ENCODE measurements at places on chromosomes 3 and 15.
A peak's percentile ranks its signal among the peaks of the same experiment; 100 is the strongest.

GRCh38 chr15:40105517-40106202 is 3.0 kb downstream of the BMF start:
- DNase-seq = no peak

DNA sequence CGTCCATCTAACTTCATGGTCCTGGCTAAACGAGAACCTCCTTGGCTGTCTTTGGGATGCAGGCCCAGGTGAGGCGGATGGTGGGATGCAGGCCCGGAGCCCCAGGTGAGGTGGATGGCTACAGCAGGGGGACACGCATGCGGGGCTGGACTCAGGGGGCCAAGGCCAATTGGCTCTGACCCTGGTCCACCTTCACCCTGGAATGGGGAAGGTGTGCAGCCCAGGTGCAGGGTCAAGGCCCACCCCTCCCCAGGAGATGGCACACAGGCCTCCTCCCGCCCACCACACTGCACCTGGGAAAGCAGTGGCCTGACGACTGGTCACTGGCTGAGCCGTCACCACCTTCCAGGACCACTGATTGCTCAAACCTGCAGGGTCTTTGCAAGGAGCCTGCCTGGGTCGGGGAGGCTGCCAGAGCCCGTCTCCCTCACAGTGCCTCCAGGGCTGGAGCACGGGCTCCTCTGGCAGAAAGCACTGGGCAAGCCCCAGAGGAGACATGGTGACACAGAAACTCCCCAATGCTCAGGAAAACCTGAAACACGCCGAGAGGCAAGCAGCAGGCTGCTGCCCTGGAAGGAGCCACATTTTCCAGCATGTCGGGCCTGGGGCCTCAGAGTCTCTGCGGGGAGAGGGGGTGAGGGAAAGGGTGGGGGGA is 159.6 kb downstream of the LRRK1 start:
- DNase-seq = no peak

GRCh38 chr15:53320816-53321215 is 438.6 kb downstream of the WDR72 start:
- DNase-seq = no peak

GRCh38 chr3:141375381-141376301 is 7.3 kb downstream of the ZBTB38 start:
- no peak for DNase-seq

DNA sequence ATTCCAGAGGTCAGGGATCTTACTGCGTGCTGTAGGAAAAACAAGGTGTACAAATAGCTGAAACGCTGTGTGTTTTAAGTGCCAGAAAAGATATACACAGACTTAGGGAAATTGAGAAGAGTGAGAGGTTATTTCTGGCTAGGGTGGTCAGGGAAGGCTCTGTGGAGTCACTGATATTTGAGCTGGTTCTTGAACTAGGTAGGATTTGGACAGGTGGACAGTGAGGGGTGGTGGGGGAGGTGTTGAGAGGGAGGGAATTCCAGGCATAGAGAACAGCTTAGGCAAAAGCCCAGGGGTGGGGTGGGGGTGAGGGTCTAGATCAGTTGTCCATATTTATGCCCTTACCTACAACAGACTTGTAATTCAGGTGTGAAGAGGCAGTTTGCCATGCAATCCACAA is 7.0 kb downstream of the SEMA6D start:
- DNase-seq = no peak

GRCh38 chr3:29554566-29554965 is 273.7 kb downstream of the RBMS3 start:
- no peak for DNase-seq

DNA sequence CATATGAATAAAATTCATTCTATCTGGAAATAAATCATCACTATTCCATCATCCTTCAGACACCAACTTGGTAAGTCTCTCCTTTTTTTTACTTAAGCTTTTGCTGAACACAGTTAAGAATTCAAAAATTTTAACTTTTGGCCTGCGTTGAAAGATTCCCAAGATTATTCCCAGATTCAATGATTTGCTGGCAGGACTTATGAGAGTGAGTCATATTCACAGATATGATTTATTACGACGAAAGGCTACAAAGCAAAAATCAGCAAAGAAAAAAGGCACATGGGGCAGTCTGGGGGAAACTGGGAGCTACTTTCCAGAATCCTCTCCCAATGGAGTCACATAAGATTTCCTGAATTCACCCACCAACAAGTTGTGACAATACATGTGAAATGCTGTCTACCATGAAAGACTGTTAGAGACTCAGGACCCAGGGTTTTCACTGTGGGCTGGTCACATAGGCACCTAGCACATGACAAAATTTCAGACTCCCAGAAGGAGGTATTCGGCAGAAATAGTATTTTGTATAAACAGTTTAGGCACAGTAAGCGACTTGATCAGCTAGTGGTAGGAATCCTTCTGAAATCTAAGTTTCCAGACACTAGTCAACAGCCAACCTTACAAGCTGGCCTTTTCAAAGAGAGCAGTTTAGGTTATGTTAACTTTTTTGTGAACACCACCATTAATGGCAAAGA is 82.1 kb downstream of the DLG1 start:
- no peak for DNase-seq

GRCh38 chr3:37700466-37701248 is 161.0 kb upstream of the CTDSPL start:
- no peak for DNase-seq

DNA sequence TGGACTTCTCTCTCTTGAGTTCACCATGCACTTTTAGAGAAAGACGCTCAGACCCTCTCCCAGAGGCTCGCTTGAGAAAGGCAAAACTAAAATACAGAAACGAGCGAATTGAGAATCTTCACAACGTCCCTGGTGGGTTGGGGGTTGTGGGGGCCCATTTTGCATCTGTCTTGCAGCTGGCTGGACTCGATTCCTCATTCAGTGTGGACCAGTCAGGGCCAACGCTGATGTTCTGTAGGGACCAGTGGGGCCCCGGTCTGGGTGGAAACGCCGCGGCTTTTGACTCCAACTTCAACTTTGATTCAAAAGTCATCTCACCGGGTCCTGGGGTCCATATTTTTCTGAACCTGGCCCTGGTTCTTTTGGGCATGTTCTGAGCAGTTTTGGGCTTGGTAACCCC is 68.1 kb downstream of the SLC6A6 start:
- DNase-seq = no peak

DNA sequence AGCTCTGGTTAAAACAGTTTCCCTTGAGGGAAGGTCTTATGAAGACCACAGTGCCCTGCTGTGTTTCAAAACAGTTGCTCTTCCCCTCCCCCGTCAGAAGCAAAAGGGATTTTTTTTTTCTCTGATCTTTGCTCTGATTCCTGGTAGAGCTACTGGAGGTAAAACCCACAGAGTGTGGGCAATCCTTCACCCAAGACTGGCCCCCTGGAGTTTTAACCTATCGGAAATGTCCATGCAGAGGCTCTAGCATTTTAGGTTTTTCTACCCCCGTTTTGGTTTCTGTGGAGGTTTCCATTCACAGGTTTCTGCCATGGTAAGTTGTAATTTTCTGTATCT is 27.7 kb downstream of the GRM2 start:
- no peak for DNase-seq

DNA sequence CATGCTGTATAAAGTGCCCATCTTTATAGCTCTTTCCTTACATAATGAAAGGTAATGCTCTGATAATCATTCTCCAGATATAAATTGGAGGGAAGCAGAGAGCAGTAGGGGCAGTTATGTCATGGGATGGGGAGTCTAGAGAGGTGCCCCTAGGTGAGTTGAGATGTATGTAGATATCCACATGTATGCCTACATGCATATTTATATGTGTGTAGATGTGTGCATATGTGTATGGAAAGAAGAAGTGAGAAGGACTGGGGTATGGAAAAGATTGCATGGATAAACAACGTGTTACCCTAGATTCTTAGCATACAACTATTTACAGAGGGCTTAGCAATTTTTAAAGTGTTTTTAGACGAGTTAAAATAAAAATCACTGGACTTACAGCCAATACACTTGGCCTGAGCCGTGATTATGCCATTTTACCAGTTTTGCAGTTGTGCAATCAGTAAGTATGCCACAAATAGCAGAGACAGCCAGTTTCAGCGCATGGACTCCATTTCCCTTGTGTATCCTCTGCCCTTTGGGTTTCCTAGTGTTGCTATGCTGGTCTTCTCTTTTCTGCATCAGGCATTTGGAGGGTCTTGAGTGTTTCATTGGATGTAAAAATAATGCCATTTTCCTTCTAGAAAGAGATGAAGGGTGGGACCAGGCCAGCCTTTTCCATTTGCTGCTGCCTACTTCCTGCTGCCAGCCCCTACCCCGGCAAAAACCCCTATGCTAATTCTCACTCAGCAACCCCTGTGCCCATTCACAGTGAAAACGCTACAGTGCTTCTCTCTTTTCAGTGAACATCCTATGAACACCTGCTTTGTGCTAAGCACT is 199.4 kb upstream of the NR2E3 start:
- DNase-seq = no peak

GRCh38 chr15:56608993-56609392 is 124.3 kb downstream of the ZNF280D start:
- DNase-seq = no peak

GRCh38 chr3:115388166-115388565 is 235.1 kb upstream of the GAP43 start:
- no peak for DNase-seq

GRCh38 chr3:10497439-10497838 is 7.9 kb downstream of the ATP2B2 start:
- no peak for DNase-seq

- DNase-seq = no peak
Measured at GRCh38 chr3:9108876-9109567, 140.4 kb downstream of the SRGAP3 start.

- no peak for DNase-seq
Measured at GRCh38 chr3:55226696-55227095, 260.4 kb downstream of the WNT5A start.

GRCh38 chr15:100947760-100948429 is 28.7 kb downstream of the LRRK1 start:
- DNase-seq = no peak

- no peak for DNase-seq
Measured at GRCh38 chr3:32592011-32592410, 21.4 kb upstream of the DYNC1LI1 start.

DNA sequence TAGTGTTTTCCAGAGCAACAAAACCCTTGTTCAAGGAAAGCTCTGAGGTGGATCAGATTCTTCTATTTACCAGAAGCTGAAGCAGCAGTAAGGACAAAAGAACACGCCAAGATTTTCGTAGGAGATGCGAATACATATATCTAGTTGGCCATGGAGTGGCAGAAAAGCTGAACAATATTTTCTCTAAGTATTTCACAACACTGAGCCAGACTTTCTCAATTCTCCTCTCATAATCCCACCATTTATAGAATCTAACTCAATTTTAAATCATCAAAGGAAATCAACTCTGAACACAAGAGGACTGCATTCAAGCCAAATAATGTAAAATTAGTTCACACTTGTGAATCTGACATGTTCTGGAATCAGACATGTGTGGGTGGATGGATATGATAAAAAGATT is 775.0 kb downstream of the ROBO1 start:
- DNase-seq = no peak

DNA sequence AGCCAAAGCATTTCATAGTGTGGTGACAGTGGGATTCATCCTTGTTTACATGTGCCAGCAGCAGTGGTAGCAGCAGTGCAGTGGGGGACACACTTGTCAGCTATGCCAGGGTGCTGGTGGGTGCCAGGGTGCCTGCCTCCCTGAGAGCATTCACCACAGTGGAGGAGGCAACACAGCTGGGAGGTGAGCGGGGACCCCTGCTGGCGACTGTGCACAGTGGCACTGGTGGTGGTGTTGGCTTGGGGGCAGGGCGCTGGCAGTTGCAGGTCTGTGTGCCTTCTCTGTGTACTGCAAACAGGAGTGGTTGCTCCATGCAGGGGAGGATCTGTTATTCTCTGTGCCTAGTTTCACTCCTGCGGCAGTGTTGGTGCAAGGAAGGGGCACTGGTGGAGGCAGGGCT is 41.2 kb downstream of the CEP63 start:
- peak; percentile 10 for DNase-seq

GRCh38 chr3:21979706-21980105 is 228.7 kb upstream of the ZNF385D start:
- no peak for DNase-seq

GRCh38 chr15:24761704-24762302 is 86.2 kb downstream of the NPAP1 start:
- DNase-seq = peak; percentile 19

GRCh38 chr15:71344316-71344715 is 229.0 kb downstream of the THSD4 start:
- DNase-seq = no peak

Data from AML-193 (cell line).